ENCODE measurements at places on chromosomes 7 and 10. TPM values are rescaled to one million over a fixed set of nuclear protein-coding genes. Genes with fewer than 3 reads are reported as not detected.

DNA sequence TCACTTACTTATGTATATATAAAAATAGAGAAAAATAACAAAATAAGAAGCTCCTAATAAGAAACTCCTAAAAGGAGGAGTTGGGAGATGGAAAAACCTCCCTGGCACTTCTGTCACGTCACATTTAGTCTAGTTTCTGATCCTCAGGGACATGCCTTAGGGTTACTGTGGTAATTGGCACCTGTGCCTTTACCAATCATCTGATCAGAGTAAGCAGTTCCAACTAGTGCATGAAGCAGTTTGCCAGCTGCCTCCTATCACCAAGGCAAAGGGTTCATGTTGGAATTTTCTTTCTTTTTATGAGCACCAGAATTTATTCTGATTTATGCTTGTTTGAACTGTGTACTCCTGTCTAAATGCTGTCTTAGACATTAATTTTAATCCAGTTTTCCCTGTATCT is 49.9 kb downstream of the ARL4A start:
- no peak for DNase-seq

DNA sequence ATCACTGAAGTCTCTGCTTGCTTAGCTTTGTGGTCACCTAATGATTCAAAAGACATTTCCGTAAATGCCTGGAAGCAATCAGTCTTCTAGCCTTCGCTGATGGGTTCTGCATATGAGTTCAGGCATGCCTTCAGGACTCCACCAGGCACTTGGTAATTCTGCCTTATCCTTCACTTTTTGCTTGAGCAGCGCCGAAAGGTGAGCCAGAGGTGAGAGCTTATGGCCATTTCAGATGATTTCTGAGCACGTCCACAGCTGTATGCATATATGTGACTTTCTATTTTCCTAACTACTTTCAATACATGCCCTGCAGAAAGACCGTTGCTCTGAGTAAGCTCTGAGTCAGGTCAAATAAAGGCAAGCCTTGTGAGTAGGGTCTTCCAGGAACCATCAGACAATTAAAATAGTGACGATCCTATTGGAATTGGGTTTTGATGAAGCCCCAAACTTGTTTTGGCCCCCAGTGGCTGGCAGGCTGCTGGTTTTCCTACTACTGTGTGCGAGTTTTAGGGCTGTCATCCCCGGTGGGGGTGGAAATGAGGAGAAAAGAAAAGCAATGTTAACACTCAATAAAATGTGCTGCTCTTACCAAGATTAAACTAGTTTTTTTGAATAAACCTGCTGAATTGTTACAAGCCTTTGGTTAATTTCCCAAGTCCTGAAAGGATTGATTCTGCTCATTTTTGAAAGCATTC is 154.4 kb upstream of the AKR1E2 start:
- DNase-seq: no peak

The FAM171A1 gene
- total RNA-seq: 10.5 TPM

The FAM131B gene
- total RNA-seq: 0.49 TPM

The HYAL4 gene
- not detected for total RNA-seq

DNA sequence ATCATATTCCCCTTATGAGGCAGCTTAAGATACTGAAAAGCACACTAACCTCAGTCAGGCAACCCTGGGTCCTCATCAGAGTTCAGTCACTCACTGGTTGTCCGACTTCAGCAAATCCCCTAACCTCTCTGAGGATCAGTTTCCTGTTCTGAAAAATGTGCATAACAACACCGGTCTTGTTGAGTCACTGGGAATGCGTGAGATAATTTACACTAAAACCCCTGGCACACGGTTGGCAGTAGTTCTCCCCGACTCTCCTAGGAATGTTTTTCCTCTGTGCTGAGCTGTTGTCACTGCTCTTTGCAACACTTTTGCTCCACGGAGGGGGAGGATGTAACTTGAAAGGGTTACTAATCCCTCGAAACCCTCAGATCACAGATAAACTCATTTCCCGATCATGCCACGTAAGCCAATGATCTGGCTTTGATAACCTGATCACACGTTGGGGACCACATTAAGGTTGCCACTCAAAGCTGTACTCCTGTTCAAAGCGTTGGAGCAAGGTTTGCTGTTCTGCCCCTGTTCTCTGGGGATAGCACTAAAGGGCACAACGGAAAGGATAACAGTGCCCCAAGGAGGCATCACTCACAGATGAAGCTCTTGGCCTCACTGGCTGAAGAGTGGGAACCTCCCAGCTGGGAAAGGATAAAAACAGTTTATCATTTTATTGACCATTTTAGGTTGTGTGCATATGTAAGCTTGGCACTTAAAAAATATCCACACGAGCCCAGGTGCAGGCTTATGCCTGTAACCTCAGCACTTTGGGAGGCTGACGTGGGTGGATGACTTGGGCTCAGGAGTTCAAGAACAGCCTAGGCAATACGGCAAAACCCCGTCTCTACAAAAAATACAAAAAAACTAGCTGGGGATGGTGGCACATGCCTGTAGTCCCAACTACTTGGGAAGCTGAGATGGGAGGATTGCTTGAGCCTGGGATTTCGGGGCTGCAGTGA is 5.0 kb upstream of the RBM17 start:
- no peak for DNase-seq

The ALOX5 gene
- total RNA-seq: 2.5 TPM
